ENCODE measurements at places on chromosomes 6 and 20.

GRCh38 chr6:128919412-128920180 is 36.7 kb downstream of the LAMA2 start:
- DNase-seq, result no peak

DNA sequence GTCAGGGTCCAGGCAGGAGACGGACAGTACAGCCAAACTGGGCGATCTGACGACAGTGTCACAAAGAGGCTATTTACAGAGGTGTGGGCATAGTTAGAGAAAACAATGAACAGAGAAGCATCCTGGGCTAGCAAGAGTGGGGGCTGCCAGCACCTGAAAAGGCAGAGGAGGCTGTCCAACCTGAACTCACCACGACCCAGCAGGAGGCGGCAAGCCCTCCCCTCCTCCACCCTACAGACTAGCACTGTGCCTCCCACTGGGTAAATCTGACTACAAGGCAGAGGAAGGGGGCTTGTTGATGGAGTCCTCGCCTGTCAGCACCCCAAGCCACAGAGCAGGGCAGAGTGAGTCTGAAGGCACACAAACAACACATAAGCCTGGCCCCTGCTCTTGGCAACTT is 52.8 kb upstream of the CDYL start:
- no peak for DNase-seq

DNA sequence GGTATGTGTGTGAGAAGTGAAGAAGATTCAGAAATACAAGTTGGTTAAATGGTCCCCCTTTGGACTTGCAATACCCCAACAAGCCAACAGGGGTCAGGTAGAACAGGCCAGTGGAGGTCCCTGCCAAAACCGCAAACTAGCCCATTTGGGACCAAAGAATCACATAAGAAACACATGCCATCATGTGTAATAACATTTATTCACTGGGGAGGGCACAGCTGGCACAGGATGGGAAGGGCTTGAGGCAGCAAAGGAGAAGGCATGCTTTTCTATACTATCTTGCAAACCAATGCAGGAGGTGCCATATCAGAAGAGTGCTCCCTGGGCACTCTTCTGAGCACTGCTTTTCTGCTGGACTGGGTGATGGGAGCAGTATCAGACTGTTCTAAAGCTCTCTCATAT is 116.1 kb upstream of the TRAF3IP2 start:
- no peak for DNase-seq

DNA sequence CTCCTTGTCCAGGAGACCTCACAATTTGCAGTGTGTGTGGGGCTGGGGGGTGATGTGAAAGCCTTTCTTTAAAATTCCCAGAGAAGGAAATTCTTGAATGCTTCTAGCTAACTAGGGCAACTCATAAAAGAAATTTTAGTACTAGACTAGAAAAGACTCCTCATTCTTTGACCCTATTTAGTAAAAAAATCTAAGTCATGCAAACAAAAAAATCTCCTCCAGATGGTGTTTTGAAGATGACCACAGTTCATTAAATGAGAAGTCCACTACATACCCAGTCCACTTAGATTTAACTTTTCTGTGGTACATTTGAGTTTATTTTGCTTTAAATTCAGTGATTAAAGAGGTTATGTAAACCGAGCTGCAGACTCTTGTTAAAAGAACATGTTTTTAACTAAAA is 67.5 kb downstream of the NDUFAF5 start:
- no peak for DNase-seq

DNA sequence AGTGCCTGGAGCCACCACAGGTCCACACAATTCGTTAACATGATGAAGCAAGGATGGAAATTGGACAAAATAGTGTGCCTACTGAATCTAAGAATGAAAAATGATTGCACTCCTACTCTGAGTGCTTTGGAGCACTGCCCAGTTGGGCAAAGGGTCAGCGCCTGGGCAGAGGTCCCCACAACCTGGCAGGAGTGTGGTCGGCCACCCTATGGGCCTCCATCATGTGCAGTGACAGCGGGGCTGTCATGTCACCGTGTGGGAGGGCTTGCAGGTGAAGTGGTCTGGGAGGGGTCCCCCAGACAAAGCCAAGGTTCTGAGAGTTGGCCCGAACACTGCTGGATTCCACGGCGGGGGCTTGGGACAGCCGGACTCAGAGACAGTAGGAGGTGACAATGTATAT is 36.2 kb upstream of the CD93 start:
- no peak for DNase-seq

GRCh38 chr6:166151798-166152197 is 15.9 kb downstream of the TBXT start:
- no peak for DNase-seq

DNA sequence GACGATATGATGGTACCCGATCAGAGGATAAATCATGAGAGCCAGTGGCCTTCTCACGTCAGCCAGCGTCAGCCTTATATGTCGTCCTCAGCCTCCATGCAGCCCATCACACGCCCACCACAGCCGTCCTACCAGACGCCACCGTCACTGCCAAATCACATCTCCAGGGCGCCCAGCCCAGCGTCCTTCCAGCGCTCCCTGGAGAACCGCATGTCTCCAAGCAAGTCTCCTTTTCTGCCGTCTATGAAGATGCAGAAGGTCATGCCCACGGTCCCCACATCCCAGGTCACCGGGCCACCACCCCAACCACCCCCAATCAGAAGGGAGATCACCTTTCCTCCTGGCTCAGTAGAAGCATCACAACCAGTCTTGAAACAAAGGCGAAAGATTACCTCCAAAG is 122.2 kb downstream of the TMEM242 start:
- DNase-seq, result no peak

GRCh38 chr6:136975089-136975715 is 53.1 kb downstream of the SLC35D3 start:
- no peak for DNase-seq

DNA sequence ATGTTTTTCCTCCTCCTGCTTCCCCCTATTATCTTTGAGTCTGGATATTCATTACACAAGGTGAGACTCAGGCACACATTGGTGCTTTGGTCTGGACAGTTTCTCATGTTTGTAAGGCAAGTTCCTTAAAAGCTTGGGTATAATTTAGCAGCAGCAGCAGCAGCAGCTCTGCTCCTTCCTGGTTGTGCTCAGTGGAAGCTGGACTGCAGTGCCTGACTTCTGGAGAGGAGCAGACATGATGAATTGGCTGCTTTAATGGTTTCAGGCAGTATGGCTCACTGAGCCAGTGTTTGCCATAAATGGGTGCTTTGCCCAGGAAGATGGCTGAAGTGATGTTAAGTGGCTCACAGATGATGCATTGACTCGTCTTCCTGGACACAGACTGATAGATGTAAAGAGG is 32.4 kb downstream of the SLC9A8 start:
- no peak for DNase-seq

DNA sequence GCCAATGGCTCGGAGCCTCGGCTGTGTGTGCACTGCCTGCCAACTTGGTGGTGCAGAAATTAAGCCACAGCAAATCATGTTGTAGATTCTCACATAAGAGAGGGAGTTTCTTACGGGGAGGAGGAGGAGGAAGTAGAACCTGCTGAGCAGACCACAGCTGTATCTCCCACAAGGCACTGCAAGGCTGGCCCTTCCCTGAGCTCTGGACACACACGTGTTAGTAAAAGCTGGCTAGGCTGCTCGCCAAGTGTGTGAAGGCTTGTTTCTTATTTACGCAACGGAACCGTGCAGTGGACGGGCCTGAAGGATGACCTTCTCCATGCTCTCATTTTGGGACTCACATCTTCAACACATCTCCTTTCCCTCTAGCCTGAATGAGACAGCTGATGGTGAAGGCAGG is 15.7 kb upstream of the QKI start:
- no peak for DNase-seq

DNA sequence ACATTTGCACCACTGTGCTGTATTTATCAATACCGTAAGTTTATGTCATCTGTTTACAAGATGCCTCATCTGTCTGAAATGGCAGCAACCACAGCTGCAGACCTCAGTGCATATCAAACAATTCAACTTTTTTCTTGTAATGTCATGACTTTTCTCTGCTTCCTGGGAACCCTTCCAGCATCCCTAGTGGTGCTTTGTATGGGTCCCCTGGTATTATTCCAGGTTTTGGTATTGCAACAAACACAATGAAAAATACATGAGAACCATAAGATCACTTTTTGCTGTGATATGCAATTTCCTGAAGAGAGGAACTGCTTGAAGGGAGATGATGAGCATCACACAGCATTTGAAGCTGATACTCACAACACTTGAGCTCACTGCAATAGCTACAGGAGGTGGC is 12.0 kb upstream of the TXNDC5 start:
- peak; percentile 62 for DNase-seq

GRCh38 chr6:10847684-10848083 is 9.3 kb upstream of the MAK start:
- DNase-seq, result no peak

All from skin of body (tissue), 3 donors.